Coronary artery (tissue), 2 donors: ENCODE measurements at places on chromosomes 5 and 9.

DNA sequence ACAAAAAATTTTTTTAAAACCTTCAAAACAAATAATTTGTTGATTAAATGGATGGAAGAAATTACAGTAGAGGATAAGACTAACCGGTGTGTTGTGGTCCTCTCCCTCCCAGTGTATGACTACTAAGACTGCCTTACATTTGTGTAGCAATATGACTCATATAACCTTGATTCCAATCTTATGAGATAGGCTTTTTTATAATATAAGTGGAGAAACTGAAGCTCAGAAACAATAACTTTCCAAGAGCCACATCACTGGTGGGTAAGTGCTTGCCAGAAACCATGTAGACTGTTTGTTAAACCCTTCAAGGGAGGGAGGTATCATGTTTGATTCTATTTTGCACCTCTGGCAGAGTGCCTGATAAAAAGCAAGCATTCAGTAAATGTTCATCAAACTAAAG is 47.5 kb downstream of the NLN start:
- no peak for DNase-seq

DNA sequence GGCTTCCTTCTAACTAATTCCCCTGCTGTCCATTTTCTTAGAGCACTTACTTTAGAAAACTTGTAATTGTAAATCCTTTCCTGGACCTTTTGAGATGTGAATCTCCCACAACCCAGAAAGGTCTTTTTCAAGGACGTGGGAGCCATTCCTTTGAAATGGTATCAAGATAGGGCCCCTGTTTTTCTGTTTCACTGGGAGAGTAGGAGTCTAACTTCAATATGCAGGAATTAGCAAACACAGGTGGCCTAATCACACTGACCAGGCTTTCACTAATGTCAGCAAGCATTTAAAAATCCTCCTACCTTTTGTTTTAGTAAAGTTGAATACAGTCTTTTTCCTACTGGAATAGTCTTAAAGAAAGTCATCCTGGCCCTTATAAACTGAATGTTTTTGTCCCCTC is 558.3 kb downstream of the PTPRD start:
- DNase-seq, result no peak

DNA sequence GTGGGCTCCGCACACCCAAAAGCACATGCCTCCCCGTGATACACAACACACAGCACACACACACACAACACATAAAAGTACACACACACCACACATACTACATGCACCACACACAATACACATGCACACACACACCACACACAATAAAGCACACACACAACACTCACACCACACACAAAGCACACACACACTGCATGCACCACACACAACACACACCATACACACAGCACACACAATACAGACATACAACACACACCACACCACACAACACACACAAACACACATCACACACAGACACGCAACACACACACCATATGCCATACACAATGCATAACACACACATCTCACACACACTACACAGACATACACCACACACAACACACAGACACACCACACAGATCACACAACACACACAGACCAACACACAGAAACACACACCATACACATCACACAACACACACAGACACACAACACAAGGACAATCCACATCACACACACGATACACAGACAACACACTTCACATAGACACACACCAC is 3.4 kb upstream of the CCDC187 start:
- no peak for DNase-seq

DNA sequence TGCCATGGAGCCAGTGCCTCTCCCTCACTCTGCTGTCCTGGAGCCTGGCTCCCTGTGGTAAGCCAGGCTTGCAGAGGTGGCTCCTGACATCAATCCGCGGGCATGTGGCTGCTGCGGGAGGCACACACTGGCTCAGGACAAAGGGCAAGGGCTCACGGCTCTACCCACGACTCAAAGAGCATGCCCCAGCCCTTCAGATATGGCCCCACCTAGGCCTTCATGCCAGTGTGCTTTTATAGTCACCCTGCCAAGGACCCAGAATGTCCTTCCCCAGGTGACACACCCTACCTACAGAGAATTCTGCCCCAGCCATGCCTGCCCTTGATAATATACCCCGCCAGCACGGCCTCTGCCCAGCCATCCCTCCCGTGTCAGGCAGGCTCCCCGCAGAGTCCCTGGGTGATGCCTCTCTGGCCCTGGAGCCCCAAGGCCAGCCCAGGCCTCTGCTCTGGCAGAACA is 1.6 kb downstream of the MGAT4B start:
- DNase-seq, result no peak

DNA sequence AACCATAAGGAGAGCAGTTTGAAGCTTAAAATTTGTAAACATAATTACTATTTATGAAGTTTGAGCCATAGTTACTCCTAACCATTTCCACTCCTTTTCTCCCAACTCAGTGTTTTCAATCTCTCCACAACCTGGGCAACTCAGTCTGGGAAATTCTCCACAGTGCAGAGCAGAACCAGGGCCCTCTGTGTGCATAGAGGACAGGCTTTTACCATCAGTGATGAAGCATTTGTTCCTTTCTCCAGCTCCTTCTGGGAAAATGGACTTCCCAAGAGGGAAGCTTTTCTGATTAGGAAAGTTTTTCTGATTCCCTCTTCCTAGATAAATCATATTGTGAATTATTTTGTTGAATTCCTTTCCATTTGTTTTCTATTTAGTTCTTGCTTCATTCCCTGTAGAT is 132.3 kb upstream of the MPDZ start:
- no peak for DNase-seq

GRCh38 chr9:15333376-15333881 is 26.4 kb upstream of the TTC39B start:
- DNase-seq, result no peak

- DNase-seq, result peak; percentile 98
These were observed 148.2 kb upstream of the KLF4 start for GRCh38 chr9:107637421-107638420.

DNA sequence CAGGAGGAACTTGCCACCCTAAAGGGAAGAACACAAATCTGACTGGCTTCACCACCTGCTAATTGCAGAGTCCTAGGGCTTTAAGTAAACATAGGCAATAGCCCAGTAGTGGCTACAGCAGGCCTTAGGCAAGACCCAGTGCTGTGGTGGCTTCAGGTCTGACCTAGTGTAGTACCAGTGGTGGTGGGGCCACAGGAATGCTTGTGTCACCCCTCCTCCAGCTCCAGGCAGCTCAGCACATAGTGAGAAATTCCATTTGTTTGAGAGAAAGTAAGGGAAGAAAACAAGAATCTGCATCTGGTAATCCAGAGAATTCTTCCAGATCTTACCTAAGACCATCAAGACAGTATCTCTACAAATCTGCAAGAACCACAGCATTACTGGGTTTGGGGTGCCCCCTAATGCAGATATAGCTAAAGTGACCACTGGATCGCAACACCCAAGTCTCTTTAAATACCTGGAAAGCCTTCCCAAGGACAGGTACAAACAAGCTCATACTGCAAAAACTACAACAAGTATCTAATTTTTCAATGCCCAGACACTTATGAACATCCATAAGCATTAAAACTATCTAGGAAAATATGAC is 102.6 kb upstream of the TRPM3 start:
- DNase-seq, result no peak

- no peak for DNase-seq
These were observed 36.8 kb downstream of the UGT3A2 start for GRCh38 chr5:36029914-36030313.

- DNase-seq, result no peak
These were observed 146.9 kb upstream of the FBN2 start for GRCh38 chr5:128684961-128685360.

- DNase-seq, result no peak
These were observed 696.8 kb downstream of the SEMA5A start for GRCh38 chr5:8848997-8849594.

- DNase-seq, result no peak
These were observed 36.6 kb upstream of the MYORG start for GRCh38 chr9:34413231-34413852.
